ENCODE measurements at places on chromosomes 7 and 10.

DNA sequence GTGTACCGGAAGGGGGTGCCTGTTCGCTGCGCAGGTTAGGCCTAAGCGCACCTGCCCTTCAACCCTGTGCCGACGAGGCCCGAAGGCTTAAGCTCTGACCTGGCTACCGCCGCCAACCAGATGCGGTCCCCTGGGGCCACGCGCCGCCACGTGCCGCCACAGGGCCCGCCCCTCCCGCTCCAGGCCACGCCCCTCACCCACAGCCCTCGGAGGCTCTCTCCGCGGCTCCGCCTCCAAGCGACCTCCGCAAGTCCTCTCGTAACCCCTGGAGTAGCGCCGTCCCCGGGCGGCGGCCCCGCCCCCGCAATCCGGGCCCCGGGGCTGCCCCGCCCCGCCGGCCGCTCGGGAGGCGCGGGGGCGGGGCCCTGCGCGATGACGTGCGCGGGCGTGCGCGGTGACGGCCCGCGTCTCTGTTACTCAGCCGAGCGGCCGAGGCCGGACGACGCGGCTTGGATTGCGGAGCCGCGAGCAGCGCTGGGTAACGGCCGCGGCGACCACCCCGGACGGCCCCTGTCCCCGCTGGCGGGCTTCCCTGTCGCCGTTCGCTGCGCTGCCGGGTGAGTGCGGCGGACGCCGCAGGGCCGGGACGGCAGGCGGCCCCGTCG lies at the start of gene MAPK8:
TSS of gene MAPK8 (plus strand) at position 413 of the 605 bp plus-strand sequence. CDS start 94,984 bp downstream, outside the sequence.
- DNase-seq = peak; percentile 96

DNA sequence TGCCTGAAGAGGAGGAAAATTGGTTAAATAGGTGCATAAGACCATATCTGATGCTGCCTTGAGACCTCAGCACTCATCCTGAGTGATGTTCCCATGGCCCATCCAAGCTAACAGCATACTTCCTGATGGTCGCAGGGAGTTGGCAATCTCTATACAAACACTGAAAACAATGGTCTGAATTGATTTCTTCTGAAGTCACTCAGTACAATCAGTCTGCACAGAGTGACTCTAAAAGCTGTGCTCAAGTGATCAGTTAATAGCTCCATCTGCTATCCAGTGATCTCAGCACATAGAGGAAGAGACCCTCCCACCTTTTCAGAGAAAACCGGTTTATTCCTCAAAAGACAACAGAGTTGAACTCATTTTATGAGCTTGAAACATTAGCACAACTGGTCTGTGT lies 3.9 kb downstream of the PPP1R17 start:
- DNase-seq = no peak

DNA sequence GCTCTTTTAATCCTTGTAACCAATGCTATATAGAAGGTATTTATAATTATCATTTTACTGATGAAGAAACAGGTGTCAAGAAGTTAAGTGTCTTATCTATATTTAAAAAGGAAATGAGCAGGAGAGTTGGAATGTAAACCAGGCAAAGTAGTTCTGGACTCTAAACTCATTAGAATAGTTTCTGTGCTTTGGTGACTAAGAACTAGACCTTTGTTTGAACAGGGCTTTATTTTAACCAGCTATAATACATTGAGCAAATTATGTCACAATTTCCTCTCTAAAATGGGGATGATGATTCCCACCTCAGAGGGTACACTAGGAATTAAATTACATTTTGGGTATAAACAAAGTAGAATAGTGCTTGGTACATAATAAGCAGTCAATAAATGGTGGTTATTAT lies 236.0 kb downstream of the MAGI2 start:
- no peak for DNase-seq

DNA sequence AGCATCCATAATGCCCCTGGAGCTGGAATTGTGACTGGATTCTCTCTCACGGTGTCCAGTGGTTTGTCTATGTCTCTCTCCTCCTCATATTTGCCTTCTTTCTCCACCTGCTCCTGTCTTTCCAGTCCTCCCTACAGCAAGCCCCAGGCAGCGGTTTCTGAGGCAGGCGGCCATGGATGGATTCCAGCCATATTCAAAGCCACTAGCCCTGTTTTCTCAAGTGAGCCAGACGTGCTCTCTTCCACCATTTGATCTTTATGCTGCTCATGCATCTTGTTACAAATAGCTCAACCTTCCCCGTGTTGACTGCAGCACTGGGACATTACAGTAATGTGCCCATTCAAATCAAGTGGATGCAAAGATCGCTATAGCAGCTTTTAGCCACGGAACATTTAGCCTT lies 387.2 kb upstream of the PODXL start:
- no peak for DNase-seq

All from T47D (cell line).